Left ventricle myocardium inferior (tissue), 1 donor: ENCODE measurements at places on chromosomes 6 and 20. TPM values are rescaled to one million over a fixed set of nuclear protein-coding genes. Genes with fewer than 3 reads are reported as not detected.

Gene GLP1R
- total RNA-seq: 7.5 TPM

Gene PRL
- total RNA-seq: not detected

Gene GSTA2
- not detected for total RNA-seq

Gene LY6G6F
- total RNA-seq: not detected

Gene ELOVL2
- 1.4 TPM for total RNA-seq

Gene EYS
- 0.08 TPM for total RNA-seq

Gene KCNK16
- not detected for total RNA-seq

Gene SIRPD
- not detected for total RNA-seq

Gene SNAP25
- 0.22 TPM for total RNA-seq

Gene HLA-DQB1
- 2.0 TPM for total RNA-seq

Gene DSP
- total RNA-seq: 322 TPM

Gene COL11A2
- 1.3 TPM for total RNA-seq

Gene CAGE1
- not detected for total RNA-seq

Gene ENPP5
- total RNA-seq: 3.0 TPM

Gene ZC2HC1B
- not detected for total RNA-seq

Gene SLC35B2
- 20.2 TPM for total RNA-seq

Gene IMPG1
- total RNA-seq: not detected

Gene TP53TG5
- 0.80 TPM for total RNA-seq

Gene SALL4
- total RNA-seq: 0.25 TPM

Gene COL9A3
- total RNA-seq: 2.1 TPM

Gene LRP11
- 18.2 TPM for total RNA-seq

Gene UST
- total RNA-seq: 3.3 TPM

Gene HLA-DMB
- total RNA-seq: 9.1 TPM

Gene FILIP1
- 173 TPM for total RNA-seq

Gene NRN1
- total RNA-seq: 8.8 TPM

Gene CLPSL2
- total RNA-seq: not detected

Gene CST1
- not detected for total RNA-seq

Gene RNF146
- total RNA-seq: 48.7 TPM
